AG04449 (cell line): ENCODE measurements at places on chromosomes 5 and 9.

DNA sequence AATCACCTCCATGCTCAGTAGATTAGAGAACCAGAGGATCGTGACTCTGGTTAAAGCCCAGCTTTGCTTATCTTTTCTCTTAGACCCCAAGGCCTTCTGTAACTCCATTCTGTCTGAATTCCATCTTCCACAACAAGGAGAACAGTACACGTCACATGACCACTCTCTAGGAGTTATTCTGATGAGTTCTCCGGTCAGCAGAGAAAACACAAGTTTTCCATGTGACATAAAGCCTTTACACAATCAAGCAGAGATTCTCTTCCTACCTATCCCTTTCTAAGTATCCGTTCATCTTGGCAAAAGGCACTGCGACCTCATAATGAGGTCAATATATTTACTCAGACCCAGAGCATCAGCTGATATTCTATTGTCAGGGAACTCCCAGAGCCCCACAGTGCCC lies 112.3 kb downstream of the TRPM6 start:
- DNase-seq, result no peak

- no peak for DNase-seq
Measured at GRCh38 chr5:88845081-88845697, 37.8 kb downstream of the MEF2C start.

GRCh38 chr9:13597004-13597403 lies 317.5 kb upstream of the MPDZ start:
- DNase-seq, result no peak

DNA sequence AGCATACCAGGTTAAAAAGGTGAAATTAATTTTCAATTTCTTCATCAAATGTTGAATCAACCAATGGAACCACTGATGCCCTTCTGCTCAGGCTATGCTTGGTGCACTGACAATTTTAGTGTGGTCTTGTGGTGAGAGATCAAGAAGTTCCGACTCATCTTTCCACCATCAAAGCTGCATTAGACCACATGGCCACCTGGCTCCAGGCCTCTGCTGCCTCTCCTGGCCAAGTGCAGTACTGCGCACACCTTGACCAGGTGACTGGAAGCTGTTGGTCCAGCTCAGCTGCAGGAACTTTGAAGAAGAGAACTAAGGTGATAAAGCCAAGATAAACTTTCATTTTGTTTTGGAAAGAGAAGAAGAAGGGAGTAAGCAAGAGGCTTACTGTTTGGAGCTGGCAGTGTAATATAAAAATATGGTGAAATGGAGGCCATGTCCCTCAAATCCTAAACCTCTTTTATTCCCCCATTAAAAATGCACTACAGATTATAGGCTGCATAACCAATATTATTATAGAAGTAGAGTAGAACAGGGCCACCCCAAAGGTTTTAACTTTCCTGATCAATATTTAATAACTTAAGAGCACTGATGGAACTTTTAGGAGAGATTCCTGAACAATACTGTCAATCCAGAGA lies 315.5 kb upstream of the C9orf72 start:
- no peak for DNase-seq

DNA sequence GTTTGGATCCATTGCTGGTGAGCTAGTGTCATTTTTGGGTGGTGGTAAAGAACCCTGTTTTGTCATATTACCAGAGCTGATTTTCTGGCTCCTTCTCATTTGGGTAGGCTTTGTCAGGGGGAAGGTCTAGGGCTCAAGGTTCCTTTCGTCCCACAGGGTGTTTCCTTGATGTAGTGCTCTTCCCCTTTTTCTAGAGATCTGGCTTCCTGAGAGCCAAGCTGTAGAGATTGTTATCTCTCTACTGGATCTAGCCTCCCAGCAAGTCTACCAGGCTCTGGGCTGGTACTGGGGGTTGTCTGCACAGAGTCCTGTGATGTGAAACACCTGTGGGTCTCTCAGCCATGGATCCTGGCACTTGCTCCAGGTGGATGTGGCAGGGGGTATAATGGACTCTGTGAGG lies 145.9 kb downstream of the HINT1 start:
- no peak for DNase-seq

- DNase-seq, result no peak
Measured at GRCh38 chr9:123609844-123610243, 253.8 kb downstream of the CRB2 start.

DNA sequence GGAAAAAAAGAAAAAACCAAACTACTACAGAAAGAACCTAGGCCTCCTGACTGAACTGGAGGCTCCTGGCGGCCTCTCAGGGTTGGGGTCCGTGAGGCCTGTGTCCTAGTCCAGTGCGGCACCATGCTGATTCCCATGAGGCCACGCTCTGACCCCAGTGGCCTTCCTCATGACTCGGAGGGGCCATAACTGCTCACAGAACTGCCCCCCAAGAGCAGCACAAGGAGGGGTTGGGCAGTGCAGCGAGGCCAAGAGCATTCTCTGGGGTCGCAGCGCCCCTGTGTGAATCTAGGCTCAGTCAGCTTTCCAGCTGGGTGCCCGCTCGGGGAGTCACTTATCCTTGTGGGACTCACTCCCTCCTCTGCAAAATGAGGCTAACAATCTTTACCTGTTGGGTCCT lies 79.3 kb upstream of the FBXW11 start:
- DNase-seq, result no peak

DNA sequence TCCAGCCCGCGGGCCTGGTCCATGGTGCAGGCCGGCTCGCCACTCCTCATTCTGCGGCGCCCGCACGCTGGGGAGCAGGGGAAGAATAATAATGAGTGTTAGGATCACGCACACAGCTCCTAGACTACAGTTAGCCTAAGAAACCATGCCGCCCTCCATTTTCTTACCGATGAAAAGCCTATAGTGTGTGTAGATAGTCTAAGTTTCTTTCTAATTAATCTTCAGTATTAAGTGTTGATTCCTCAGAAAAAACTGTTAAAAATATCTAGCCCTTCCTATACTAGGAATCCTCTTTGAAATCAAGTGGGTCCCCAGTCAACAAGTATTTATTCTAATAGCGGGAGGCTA lies 9.3 kb downstream of the ZBED3 start:
- no peak for DNase-seq

DNA sequence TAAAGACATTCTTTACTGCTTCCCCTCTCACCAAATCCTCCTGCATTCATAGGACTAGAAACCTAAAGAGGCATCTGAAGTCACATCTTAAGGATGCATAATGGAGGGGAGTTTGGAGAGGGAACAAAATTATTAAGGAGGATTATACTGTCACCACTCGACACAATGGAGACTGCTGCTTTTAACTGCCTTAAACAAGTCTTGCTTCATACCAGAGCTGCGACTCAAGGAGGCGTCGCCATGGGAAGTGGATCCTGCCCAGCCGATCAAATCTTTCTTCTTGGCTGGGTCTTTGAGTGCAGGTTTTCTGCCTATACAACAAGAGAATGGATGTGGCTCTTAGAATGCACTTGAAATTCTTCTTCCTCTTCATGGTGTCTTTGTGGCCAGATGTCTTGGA lies 66.7 kb upstream of the FOXE1 start:
- DNase-seq, result no peak

DNA sequence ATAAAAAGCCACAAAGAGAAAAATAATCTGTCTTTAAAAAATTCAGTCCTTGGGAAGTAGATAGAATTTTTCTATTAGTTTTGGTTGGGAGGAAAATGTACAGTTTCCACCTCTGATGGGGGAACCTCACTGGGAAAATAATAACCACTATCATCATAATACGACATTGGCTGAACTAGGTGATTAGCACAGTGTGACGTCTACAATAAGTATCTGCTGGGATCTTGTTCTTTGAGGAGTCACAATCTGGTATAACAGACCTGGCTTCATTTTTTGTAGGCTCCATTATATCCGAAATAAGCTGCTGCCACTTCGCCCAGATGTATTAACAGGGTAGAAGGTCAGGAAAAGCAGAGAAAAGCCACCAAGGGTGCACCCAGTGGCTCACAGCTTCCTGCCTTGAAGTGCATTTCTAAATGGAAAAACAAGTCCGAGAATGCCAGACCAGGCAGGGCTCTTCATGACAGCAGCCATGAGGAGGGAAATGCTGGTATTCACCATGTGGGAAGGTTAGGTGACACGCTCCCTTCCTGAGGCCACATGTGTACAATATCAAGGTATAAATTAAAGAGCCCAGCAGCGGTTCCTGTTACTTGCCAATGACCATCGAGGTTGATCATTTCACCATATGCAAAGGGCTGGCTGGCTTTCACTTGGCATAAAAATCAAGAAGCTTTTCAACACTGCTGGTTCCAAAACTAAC lies 152.8 kb downstream of the PRELID2 start:
- no peak for DNase-seq

DNA sequence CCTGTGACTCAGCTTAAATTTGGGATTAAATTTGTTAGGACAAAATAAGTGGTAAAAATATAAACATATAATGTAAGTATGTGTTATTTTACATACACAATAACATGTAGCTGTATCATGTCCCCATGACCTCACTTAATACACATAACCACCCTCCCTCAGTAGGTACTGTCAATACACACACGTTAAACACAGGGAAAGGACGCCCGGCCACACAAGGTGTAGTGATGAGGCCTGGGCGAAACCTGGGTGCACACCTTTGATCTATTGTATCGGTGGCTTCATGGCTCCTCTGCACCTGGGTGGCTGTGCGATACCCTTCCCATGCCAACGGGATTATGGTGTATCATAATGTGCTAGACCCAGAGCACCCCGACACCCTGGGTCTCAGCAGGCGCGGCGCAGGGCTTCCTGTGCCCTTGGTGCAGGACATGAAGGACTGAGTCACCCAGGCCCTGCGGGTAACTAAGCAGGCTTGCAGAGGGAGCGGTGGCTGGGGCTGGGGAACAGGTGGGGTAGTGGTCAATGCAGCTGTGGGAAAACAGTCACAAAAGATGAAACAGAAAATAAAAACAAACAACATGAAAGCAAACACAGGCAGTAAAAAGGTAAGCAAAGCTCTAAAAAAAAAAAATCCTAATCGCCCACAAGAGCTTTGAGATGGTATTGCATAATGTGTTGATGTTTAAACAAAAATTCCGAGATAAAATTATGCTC lies 127.5 kb upstream of the RETREG1 start:
- DNase-seq, result no peak

GRCh38 chr9:101455656-101456240 lies 20.2 kb upstream of the ALDOB start:
- DNase-seq, result no peak

GRCh38 chr9:84493284-84493947 lies 152.9 kb upstream of the SLC28A3 start:
- DNase-seq, result no peak

DNA sequence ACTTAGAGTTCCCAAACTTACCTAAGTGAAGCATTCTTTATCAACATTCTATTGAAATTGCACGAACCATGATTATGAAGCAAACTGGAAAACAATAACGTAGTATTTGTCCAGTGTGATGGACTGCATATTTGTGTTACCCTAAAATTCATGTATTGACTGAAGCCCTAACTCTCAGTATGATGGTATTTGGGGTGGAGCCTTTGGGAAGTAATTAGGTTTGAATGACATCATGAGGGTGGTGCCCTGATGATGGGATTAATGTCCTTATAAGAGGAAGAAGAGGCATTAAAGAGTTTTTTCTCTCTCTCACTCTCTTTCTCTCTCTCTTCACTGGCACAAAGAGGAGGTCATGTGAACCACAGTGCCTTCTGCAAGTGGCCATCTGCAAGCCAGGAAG lies 365.4 kb upstream of the PTGER4 start:
- no peak for DNase-seq

DNA sequence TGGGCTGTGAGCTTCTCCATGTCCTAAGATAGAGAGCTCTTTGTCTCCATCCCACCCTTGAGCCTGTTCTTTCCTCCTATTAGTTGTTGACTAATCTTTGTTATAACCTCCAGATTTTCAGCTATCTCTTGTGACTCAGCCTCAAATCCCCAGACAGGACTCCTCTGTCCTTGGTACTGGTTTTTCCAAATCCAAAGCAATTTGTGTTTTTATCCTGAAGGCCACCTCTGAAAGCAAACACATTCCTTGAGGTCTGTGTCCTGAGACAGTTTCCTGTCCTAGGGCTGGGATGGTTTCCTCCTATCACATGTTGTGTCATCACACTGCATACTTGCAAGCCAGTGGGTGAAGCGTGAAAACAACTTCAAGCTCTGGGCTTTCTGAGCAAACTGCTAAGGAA lies 8.5 kb downstream of the TNC start:
- no peak for DNase-seq

- no peak for DNase-seq
Measured at GRCh38 chr5:95803271-95804148, 19.0 kb downstream of the GLRX start.

DNA sequence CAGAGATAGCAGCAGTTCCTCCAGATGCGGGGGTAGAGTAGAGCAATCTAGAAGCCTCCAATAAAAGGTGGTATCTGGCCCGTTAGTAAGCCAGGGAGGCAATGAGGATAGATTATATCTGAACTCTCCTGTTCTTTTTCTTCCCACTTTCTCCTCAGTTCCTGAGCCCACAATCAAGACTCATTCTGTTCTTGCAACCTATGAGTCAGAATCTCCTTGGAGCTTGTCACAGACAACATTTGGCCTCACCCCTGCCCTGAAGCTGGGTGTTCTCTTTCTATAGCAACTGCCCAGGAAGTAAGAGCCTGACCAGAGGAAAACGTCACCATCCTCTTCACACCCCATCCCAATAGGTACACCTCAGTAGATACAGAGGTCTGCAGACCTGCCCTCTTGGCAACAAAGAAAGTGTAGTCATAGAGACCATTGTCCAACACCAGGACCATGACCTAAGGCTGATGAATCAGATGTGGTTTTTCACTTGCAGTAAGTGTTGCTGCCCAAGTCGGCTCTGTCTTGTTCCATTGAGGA lies 76.3 kb upstream of the PCA3 start:
- DNase-seq, result no peak

GRCh38 chr9:98287384-98287783 lies 31.9 kb upstream of the TBC1D2 start:
- DNase-seq, result no peak

GRCh38 chr9:4689687-4690104 lies 10.3 kb downstream of the CDC37L1 start:
- no peak for DNase-seq

- no peak for DNase-seq
Measured at GRCh38 chr5:44001675-44002380, 387.4 kb downstream of the FGF10 start.

- DNase-seq, result no peak
Measured at GRCh38 chr5:43973318-43973717, 370.3 kb downstream of the NNT start.

- no peak for DNase-seq
Measured at GRCh38 chr9:93483497-93483896, 30.1 kb upstream of the FAM120AOS start.

DNA sequence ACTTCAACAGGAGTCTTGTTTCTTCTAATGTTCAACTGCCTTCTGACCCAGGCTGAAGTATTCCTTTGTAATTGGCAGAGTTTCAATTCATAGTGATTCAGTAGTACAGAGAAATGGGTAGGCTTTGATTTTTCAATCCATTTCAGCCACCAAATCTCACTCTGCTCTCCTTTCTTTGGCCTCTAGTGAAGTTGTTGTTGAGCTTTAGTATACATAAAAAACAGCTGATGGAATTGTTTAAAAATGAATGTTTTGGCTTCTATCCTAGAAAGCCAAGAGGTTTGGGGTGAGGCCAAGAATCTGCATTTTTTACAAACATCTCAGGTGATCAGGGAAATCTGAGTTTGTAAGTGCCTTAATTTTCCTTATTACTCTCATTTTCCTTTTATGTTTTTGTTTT lies 182.9 kb upstream of the MAP1B start:
- DNase-seq, result no peak

GRCh38 chr9:127545196-127546124 lies 66.6 kb upstream of the STXBP1 start:
- no peak for DNase-seq

- DNase-seq, result no peak
Measured at GRCh38 chr9:11016081-11016480, 403.3 kb upstream of the PTPRD start.

GRCh38 chr5:73766902-73767301 lies 140.9 kb downstream of the ARHGEF28 start:
- DNase-seq, result no peak
